ENCODE measurements at places on chromosomes 12 and 14. TPM values are rescaled to one million over a fixed set of nuclear protein-coding genes. Genes with fewer than 3 reads are reported as not detected.

The ATP5MC2 gene
- total RNA-seq: 156 TPM

The CD163 gene
- 1.4 TPM for total RNA-seq

The DIO2 gene
- total RNA-seq: 3.4 TPM

The SMOC1 gene
- 0.14 TPM for total RNA-seq

The APOF gene
- 0.18 TPM for total RNA-seq

The B4GALNT3 gene
- total RNA-seq: 78.1 TPM
